ENCODE measurements at places on chromosomes 16 and 17. TPM values are rescaled to one million over a fixed set of nuclear protein-coding genes. Genes with fewer than 3 reads are reported as not detected.

DNA sequence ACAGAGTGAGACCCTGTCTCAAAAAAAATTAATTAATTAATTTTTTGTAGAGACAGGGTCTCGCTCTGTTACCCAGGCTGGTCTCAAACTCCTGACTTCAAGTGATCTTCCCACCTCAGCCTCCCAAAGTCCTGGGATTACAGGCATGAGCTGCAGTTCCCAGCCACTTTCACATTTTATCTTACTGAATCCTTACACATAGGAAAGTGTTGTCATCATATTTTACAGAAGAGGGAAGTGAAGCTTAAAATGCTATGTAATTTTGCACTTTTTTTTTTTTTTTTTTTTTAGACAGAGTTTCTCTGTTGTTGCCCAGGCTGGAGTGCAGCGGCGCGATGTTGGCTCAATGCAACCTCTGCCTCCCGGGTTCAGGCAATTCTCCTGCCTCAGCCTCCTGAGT lies 21.1 kb upstream of the ZNF629 start:
- DNase-seq: no peak
- H3K4me1 ChIP-seq: peaks cover 4% of the 10 kb centered on the region
- no peaks in the 10 kb centered on the region for H3K36me3 ChIP-seq
- H3K27me3 ChIP-seq: no peaks in the 10 kb centered on the region

DNA sequence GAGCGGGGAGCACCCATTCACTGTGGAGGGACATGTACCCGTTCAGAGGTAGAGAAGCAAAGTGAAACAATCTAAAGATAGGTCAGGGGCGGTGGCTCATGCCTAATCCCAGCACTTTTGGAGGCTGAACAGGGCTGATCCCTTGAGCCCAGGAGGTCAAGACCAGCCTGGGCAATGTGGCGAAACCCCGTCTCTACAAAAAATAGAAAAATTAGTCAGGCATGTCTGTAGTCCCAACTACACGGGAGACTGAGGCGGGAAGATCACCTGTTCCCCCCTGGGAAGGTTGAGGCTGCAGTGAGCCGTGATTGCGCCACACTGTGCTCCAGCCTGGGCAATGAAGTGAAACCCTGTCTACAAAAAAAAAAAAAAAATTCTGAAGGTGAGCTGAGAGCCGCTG lies 21.7 kb downstream of the MYL4 start:
- DNase-seq: no peak
- no peaks in the 10 kb centered on the region for H3K27me3 ChIP-seq
- H3K4me3 ChIP-seq: no peak overlapping the region

- no peak for DNase-seq
- H3K4me1 ChIP-seq: peaks cover 16% of the 10 kb centered on the region
- no peak overlapping the region for H3K27ac ChIP-seq
- no peaks in the 10 kb centered on the region for H3K36me3 ChIP-seq
- no peaks in the 10 kb centered on the region for H3K27me3 ChIP-seq
These were observed 60.2 kb downstream of the TEX2 start for GRCh38 chr17:64202683-64203344.

DNA sequence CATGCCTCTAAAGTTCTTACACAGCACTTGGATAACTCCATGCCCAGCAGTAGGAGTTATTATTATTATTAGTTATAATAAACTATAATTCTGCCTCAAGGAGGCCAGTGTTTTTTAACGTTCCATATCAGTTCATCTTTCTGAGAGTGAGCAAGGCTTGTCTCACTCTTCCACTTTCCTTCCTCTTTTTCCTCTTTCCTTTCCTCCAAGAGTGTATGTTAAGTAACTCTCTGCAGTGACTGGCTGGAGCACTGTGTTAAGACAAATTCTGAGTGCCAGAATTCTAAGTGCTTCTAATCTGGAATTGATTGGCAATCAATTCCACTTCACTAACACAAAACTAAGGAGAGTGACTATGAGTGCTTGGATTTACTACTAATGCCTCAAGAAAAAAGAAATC lies 16.4 kb downstream of the CLEC19A start:
- no peak for DNase-seq
- H3K4me3 ChIP-seq: no peak overlapping the region
- no peaks in the 10 kb centered on the region for H3K27me3 ChIP-seq
- no peak overlapping the region for H3K27ac ChIP-seq
- H3K36me3 ChIP-seq: no peaks in the 10 kb centered on the region
- no peaks in the 10 kb centered on the region for H3K4me1 ChIP-seq

DNA sequence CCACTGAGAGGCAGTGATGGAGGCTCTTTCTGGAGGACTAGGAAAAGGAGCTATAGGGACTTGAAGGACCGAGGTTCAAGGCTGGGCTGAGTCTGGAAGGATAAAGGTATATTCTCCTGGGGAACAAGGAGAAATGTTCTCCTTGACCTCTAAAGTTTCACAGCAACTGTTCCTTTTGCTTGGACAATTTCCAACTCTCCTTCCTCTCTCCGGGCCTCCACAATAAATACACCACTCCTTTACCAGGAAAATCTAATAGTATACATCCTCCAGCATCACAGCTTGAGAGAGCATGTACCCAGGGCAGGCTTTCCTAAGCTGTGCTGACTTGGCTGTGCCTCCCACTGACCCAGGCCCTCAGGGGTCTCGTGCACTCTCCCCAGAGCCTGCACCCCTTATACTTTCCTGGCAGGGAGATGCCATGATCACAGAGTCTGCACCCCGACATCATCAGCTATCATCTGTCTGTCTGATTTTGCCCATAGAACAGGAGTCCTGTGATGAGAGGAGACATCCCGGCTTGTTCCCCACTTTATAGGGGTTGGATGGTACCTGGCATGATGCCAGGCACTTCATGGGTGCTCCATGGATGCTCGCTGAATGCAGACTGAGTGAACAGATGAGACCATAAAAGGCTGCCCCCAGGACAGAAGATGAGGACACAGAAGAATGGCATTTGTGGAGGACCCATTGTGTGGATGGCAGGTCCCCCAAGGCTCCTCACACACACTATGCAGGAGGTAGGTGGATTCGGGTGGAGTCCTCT lies 582.6 kb upstream of the CDH5 start:
- H3K27me3 ChIP-seq: no peaks in the 10 kb centered on the region
- H3K4me3 ChIP-seq: no peak overlapping the region
- no peaks in the 10 kb centered on the region for H3K36me3 ChIP-seq
- H3K4me1 ChIP-seq: no peaks in the 10 kb centered on the region

DNA sequence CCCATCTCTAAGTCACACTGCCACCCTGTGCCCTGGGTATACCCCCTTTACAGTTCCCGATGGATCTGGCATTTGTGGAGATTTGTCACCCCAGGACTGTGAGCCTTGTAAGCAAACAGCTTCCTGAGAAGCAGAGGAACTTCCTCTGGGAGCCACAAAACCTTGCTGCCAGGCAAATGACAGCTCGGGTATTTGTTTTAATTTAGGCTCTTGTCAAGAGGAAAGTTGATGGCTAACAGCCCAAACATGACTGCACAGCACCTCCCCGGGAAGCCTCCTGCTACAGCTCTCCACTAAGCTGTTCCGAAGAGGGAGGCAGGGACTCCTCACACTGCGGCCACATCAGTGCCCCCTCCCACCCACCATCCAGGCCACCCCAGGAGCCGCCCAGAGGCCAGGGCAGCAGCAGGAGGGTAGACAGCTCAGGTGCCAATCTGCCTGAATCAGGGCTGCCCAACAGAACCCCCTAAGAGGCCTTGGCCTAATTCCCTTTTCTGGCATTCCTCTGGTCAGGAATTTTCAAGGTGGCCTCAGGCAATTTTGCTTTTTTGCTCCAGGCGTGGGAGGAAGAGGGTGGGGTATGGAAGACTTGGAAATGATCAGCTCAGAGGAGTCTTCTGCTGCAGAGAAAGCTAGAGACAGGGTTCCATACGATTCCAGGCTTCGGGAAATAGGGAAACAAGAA lies 2.6 kb downstream of the ABR start:
- peaks cover 9% of the 10 kb centered on the region for H3K4me1 ChIP-seq
- H3K27me3 ChIP-seq: no peaks in the 10 kb centered on the region
- no peak overlapping the region for H3K27ac ChIP-seq
- no peak for DNase-seq
- no peaks in the 10 kb centered on the region for H3K36me3 ChIP-seq

Gene PPP1R27
- 1.6 TPM for total RNA-seq

Gene CTRB1
- 1.2 TPM for total RNA-seq

Gene PKMYT1
- 146 TPM for total RNA-seq
